ENCODE measurements at places on chromosomes 4 and X.

GRCh38 chr4:17630228-17630627, 15.8 kb downstream of the MED28 start:
- DNase-seq, result no peak

- DNase-seq, result no peak
These were observed 589.8 kb downstream of the PDHA2 start for GRCh38 chr4:96429657-96430056.

- DNase-seq, result no peak
These were observed 995.3 kb upstream of the GRIA3 start for GRCh38 chrX:122188751-122189150.

GRCh38 chrX:39331082-39331704, 529.9 kb downstream of the MID1IP1 start:
- no peak for DNase-seq

GRCh38 chr4:141348125-141348524, 127.4 kb downstream of the ZNF330 start:
- DNase-seq, result no peak

GRCh38 chr4:48180234-48180633, 46.2 kb upstream of the TXK start:
- no peak for DNase-seq

DNA sequence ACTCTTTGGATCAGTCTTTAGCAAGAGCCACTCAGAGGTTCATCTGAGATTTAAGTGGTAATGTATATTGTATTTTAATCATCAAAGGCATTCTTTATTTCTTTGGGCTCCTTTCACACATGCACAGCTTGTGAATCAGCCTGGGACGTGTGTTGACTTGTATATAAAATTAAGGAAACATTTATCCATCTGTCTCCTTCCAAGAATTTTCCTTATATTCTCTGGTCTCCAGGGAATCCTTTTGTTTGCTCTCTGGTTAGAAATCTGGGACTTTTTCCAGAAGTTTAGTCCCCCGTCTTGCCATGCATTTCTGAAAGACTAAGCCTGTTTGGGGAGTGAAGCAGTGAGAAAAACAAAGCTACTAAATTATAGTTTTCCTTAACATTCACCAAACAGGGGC, 212.3 kb downstream of the DCAF12L2 start:
- DNase-seq, result no peak

Data from endothelial cell (in vitro differentiated cells).